ENCODE measurements at places on chromosomes 2 and 18.

- DNase-seq = no peak
Observed at GRCh38 chr2:124662946-124663644, 638.0 kb downstream of the CNTNAP5 start.

DNA sequence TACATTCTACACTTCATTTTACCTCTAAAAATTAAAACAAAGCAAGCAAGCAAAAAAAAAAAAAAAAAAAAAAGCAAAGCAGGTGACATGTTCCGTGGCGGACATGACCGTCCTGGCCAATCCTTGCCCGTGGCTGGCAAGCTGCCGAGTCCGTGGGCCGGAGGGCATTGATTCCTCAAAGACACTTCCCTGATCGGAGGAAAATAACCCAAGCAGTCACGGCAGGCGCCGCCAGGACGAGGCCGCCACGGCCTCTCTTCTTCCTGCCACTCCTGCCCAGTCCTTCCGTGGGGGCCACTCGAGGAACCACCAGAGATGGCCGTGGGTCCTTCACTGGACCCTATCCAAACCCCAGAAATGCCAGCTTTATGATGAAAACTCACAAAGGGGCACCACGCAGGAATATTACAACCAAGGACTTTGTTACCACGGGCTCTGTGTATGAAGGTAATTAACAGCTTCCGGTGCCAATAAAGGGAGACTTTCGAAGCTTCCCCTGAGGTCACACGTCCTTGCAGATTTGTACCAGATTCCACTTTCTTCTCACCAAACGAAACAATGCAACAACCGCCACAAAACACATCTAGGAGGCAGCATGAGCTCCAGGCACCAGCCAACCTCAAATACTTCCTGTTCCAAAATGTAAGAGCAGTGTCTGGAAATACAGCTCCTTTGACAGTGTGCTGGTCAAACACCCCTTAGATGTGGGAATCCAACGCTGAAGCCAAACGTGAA lies 170.3 kb downstream of the HDAC4 start:
- DNase-seq = no peak

GRCh38 chr2:14654835-14655282 lies 22.3 kb downstream of the LRATD1 start:
- no peak for DNase-seq

- no peak for DNase-seq
Observed at GRCh38 chr2:46942143-46942526, 26.5 kb upstream of the MCFD2 start.

DNA sequence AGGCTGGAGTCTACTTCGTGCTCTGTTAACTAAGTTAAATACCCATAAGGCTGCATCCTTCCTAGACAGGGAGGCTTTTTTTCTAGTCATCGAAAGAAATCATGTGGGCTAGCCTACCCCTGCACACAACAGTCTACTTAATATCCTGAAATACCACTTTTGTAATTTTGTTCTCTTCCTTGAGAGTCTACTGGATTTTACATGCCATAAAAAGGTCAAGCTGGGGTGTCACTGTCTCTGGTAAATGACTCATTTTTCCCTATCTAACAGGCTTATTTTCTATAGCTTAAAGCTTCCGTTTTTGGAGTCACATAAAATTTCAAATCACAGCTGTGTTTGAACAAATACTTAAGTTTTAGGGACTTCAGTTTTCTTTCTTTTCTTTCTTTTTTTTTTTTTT lies 10.7 kb upstream of the STAM2 start:
- DNase-seq = no peak

- no peak for DNase-seq
Observed at GRCh38 chr2:175935289-175936181, 66.5 kb downstream of the LNPK start.

GRCh38 chr2:189723192-189723591 lies 39.4 kb downstream of the OSGEPL1 start:
- no peak for DNase-seq

GRCh38 chr2:136314240-136314639 lies 196.3 kb upstream of the CXCR4 start:
- DNase-seq = no peak

DNA sequence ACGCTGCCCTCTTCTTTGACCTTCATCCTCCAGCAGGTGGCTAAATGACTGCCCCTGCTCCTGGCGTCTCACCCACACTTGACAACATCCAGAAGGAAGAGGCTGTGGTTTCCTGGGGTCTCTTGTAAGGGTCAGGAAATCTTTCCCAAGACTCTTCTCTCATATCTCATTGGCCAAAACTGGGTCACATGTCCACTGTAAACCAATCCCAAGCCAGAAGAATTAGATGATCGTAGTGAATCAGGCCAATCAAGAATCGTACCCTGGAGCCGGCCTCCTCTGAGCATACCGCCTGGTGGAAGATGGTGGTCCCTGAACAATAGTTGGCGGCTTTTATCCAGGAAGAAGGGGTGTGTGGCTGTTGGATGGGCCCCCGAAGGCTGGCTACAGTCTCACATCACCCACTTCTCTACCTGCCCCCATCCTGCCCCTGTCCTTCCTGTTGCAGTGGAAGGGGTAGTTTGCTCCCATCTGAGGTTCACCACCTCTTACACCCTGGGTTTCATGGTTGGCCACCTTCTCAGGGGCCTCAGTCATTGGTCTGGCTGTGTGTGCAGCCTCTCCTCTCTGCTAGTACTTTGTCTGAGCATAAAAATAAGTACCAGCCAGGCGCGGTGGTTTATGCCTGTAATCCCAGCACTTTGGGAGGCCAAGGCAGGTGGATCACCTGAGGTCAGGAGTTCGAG lies 3.8 kb downstream of the SAG start:
- no peak for DNase-seq

- DNase-seq = no peak
Observed at GRCh38 chr2:79219383-79219988, 59.9 kb upstream of the REG3A start.

GRCh38 chr18:63881851-63882250 lies 5.7 kb upstream of the SERPINB2 start:
- DNase-seq = no peak

- no peak for DNase-seq
Observed at GRCh38 chr2:174791746-174792280, 27.5 kb upstream of the CHRNA1 start.

- DNase-seq = no peak
Observed at GRCh38 chr2:118176601-118177000, 88.3 kb downstream of the INSIG2 start.

DNA sequence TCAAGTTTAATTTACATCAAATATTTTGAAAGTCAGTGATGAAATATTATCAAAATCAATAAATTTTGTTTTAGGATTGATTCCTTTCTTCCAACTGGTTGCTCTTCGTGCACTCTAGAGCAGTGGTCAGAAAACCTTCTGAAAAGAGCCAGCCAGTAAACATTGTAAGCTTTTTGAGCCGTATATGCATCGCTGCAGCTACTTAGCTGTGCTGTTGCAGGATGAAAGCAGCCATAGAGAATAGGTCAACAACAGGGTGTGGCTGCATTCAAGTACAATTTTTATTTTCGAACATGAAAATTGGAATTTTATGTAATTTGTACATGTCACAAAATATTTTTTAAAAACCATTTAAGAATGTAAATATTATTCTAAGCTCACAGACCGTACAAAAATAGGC lies 94.9 kb downstream of the MGAT5 start:
- DNase-seq = no peak

- no peak for DNase-seq
Observed at GRCh38 chr2:8653485-8653884, 28.4 kb upstream of the ID2 start.

GRCh38 chr2:174334781-174335251 lies at the start of gene SP9:
Gene SP9, plus strand, starts transcription at chr2:174334954. Its CDS starts 139 bp downstream, at chr2:174335093.
- no peak for DNase-seq

DNA sequence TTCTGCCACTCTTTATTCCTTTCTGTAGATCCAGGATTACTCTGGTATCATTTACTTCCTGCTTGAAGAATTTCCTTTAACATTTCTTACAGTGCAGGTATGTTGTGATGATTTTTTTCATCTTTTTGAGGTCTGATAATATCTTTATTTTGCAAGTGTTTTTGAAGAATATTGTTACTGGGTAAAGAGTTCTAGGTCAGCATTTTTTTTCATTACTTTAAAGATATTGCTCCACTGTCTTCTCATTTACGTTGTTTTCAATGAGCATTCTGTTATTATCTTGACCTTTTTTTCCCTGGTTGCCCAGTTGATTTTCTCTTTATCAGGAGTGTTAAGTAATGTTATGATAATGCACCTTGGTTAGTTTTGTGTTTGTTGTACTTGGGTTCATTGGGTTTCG lies 31.7 kb upstream of the TMEM247 start:
- no peak for DNase-seq

DNA sequence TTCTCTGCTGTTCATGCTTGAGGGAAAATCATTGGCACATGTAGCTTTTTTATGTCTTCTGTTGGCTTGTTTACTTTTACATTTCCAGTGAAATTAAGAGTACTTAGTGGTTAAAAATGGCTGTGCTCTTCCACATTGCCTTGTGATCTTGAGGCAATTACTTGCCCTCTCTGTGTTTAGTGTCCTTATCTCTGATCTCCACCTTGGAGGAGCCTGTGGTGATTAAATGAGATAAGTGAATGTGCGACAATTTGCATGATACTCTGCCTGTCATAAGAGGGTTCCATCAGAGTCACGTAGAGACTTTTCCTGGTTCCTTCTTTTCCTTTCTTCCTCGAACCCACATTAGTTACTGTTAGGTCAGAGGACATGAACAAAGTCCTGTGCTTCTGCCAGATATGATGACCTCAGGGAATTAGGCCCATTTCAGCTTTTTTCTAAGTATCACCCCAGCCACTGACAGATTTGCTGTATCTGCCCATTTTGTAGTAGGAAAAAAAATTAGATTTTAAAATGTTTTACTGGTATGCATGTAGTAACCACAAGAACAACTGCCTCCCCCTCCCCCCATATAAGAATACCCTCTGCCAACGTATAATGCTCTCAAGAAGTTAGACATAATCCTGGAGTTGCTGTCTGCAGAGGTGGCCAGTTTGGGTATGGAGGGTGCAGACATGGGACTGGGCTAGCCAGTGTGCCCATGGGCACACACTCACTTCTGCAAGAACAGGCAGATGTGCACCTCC lies 51.9 kb downstream of the TET3 start:
- DNase-seq = no peak

GRCh38 chr2:189555232-189555631 lies 25.4 kb downstream of the SLC40A1 start:
- DNase-seq = no peak

DNA sequence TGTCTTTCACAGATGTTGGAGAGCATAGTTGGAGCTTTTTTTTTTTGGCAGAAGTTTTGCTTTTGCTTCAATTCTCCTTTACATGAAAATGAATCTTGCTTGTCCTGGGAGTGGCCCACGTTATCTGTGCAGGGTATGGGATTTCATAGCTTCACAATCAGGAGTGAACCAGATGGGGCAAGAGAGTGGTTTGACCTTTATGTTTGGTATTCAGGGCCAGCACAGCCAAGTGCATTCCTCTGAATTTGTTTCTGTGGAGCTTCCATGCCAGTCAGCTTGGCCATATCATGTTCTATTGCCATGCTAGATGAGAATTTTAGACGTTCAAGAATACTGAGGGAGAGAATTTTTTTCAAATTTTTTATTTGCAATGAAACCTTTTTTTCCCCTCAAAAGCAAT lies 116.6 kb downstream of the PRPF40A start:
- DNase-seq = no peak

DNA sequence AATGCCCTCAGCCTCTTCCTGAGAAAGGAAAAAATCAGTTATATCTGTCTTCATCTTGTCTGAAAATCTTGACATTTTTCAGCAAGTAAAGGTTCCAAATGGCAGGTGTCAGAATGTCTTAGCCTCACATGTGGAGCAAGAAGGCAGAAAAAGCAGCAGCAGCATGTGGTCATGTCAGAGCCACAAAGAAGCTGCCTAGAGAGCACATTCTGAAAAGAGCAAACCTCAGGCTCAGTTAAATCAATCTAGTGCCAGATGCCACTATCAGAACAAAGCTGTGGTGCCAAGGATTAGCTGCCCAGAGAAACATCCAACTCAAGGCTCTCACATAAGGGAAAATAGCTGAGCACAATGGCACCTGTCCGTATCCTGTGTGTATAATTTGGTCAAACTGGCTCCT lies 105.9 kb downstream of the SRBD1 start:
- no peak for DNase-seq

- no peak for DNase-seq
Observed at GRCh38 chr2:163708265-163708664, 27.5 kb downstream of the FIGN start.

GRCh38 chr2:239234191-239235175 lies 166.3 kb downstream of the HDAC4 start:
- no peak for DNase-seq

DNA sequence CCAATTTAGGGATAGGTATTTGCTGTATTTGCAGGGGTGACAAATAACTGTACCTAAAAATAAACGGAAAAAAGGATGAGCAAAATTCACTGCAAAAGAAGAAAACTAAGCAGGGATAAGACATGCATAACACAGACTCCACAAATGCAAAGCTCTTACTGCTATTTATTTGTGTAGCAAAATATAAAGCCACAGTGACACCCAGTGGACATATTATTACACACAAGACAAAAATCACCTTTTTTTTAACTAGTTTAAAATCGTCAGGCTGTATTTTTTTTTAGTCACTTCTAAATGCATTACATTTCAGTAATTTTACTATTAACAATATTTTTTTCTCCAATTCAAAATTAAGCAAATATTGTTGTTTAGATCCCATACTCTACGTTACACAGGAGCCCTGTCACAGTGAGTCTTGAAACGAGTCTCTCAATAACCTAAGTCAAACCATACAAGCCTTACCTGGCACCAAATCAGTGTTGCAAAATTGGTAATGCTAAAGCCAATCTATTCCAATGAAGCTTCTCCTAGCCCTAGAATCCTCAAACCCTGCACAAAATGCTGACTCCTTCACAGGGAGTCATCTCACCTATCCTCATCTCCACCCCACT lies 23.7 kb downstream of the METTL4 start:
- DNase-seq = no peak

DNA sequence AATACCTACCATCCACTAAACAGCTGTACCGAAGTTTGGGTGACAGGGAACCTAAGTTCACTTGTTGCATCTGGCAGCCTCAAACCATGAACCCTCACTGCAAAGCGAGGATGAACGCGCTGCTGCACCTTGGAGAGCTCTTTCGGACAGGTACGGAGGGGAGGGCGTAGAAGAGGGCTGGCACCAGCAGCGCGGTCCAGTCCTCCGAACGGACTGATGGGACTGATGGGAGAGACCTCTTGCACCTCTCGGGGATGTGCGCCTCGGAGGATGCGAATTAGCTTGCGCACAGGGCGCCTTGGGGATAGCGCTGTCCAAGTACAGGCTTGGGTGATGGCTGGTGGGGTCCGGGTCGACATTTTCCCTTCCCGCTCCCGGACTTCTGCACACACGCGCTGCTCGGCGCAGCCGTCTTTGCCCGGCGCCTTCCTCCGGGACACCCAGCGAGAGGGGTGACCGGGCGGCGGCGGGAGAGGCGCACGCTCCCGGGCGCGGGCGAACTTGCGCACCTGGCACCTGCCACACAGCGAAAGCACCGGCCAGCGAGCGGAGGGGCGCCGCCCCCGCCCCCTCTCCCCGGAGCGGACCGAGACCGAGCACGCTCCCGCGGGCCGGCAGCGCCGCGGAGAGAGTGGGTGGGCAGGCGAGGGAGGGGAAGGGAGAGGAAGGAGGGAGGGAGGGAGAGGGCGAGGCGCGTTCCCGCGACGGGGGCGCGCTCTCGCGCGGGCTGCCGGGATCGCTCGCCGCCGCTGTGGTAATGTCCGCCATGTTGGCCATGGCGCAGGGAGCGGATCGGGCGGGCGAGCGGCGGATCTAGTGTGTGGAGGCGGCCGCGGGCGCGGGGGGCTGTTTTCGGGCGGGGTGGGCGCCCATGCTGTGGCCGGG lies at the start of gene EPC2:
TSS of gene EPC2 (plus strand) at position 754 of the 885 bp plus-strand sequence. CDS start 267 bp downstream, outside the sequence.
- DNase-seq = peak; percentile 75
